ENCODE measurements at places on chromosomes 13 and 19. TPM values are rescaled to one million over a fixed set of nuclear protein-coding genes. Genes with fewer than 3 reads are reported as not detected.

GRCh38 chr19:48006762-48007161 lies 12.3 kb downstream of the ELSPBP1 start:
- no peak for DNase-seq

DNA sequence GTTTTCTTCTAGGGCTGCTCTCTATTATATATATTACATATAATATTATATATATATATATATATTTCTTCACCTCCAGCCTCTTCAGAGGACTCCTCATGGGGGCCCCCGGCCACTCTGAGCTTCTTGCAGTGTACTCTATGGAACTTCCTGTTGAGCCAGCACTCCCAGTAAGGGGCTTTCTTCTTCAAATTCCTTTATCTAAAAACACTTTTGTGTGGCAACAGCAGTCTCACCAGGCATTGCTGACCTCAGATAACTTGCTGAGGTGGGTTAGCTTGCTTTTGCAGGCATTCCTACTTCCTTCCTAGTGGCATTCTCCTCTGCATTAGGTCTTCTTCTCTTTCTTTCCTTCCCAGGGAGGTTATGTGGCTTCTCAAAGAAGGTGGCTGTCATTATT lies 381.5 kb downstream of the MYO16 start:
- DNase-seq: no peak

DNA sequence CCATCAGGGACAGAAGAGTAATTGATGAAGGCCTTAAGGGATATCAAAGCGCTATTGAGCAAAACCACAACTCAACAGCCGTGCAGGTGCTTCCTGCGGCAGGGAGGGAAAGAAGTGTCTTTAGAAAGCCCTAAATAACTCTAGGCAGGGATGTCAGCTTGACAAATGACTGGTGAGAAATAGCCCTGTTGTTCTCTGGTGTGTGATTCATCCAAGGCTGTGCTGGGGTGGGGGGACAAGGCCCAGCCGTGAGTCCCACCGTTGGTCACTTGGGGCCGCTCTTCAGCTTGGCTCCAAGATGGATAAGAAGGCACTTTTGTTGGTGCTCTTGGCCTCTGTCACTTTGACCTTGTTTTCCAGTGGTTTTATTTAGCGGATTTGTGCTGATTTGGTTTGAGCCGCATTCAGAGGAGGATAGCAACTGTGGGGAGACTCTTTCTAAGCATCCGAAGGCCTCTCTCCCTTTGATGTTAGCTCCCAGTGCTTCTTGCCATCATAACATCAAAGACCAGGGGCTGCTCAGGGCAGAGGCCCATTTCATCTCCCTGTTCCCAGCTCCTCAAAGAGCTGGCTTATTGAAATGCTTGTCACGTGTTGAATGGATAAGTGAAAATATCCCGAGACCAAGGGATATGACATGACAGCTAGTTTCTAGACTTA lies 130.3 kb upstream of the SERP2 start:
- DNase-seq: no peak

GRCh38 chr13:84200971-84201370 lies 318.7 kb upstream of the SLITRK1 start:
- no peak for DNase-seq

- DNase-seq: no peak
Measured at GRCh38 chr13:27104606-27105005, 67.0 kb downstream of the USP12 start.

GRCh38 chr13:50334944-50335343 lies 319.7 kb downstream of the KCNRG start:
- no peak for DNase-seq

DNA sequence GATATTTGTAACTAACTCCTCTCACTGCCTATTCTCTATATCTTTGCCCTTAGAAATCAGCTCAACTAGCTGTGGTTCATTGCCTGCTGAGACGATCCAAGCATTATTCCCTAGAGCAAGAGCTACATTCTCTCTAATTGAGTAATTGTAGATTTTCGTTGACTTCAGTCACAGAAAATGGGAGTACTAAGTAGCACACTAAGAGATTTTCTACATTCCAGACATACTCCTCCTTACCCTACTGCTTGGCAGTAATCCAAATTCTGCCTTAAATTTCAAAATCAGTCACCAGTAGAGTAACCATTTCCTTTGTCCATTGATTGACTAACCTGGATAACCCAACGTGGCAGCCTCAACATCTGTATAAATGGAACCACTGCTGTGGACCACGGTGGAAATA lies 1786.8 kb downstream of the SLITRK5 start:
- DNase-seq: no peak

DNA sequence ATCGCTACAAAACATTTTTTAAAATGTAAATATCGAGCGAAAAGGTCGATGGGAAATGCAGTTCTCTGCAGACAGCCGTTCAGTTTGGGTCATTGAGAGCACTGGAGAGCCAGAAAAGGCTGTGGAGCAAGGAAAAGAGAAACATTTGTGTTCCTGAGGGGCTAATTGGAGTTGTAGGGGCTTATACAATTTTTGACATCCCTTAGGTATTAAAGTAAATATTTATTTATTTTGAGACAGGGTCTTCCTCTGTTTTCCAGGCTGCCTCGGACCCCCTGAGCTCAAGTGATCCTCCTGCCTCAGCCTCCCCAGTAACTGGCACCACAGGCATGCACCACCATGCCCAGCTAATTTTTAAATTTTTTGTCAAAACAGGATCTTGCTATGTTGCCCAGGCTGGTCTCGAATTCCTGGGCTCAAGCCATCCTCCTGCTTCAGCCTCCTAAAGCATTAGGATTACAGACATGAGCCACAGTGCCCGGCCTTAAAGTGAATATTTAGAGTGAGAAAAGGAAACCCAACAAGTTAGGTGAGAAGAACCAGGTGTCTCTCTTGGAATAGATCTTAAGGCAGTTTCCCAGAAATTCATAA lies 825 bp upstream of the YIF1B start:
- DNase-seq: no peak

DNA sequence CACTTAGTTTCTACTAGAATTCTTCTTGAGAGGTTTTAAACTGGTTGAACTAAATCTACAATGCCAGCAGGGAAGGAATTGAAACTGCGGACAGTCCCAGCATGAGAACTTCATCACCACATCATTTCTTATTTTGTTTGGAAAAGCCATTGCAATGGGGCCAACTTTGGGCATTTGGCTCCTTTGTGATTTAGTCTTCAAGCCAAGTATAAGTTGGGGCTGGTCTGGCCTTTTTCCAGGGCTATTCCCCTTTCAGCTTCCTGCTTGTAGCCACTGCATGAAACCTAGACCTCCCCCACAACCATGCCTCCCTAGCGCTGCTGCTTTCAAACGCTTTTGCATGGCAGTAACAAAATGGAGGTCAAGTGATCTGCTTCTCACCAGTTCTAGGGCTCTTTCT lies 142.3 kb downstream of the RGCC start:
- DNase-seq: no peak

GRCh38 chr19:23070353-23071146 lies 46.3 kb upstream of the ZNF730 start:
- DNase-seq: no peak

DNA sequence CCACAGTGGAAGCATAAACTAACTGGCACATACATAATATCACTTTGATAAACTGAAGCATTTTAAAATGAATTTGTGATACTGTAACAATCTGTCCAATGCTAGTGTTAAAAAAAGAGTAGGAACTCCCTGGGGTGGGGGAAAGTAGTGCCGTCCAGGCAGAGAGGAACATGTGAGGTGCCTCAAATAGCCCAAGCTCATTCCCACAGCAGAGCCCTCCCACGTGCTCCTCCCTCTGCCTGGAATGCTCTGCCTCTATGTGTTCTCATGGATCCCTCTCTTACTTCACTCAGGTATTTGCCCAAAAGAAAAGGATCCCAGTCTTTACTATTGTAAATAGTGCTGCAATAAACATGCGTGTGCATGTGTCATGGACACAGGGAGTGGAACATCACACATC lies 188.1 kb downstream of the NHLRC3 start:
- no peak for DNase-seq

- DNase-seq: no peak
Measured at GRCh38 chr13:52812941-52813340, 35.5 kb downstream of the PCDH8 start.

DNA sequence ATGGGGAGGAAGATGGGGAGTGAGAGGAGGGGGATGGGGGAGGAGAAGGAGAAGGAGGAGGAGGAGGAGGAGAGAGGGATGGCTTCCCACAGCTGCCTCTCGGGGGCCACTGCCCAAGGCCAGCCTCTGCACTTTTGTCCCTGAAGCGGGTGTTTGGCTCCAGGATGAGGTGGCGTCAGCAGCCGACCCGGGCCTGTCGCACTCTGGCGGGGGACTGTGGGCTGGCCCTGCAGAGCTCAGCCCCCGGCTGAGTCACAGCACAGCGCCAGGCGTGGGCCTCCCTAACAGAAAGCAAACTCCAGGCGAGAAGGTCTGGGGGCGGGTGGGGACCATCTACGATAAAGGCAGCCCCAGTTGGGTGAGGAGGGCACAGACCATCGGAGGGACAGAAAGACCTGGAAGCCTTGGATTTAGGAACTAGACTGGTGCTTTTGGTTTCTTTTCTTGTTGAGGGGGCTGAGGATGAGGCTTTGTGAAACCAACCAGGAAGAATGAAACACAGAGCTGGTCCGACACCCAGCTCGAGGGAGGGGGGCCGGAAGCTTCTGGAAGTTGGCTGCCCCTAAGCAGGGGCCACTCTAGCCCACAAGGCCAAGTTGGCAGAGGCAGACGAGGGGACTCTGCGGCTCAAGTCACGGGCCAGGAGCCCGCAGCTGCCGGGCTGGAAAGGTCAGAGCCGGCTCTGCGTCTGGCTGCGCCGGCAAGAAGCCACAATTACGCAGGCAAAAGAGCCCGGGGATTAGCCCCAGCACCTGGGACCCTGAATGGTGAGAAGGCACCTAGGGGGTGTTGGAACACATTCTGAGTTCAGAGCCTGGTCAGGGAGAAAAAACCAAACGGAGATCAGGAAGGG lies 18.2 kb downstream of the LSM4 start:
- peak; percentile 98 for DNase-seq

DNA sequence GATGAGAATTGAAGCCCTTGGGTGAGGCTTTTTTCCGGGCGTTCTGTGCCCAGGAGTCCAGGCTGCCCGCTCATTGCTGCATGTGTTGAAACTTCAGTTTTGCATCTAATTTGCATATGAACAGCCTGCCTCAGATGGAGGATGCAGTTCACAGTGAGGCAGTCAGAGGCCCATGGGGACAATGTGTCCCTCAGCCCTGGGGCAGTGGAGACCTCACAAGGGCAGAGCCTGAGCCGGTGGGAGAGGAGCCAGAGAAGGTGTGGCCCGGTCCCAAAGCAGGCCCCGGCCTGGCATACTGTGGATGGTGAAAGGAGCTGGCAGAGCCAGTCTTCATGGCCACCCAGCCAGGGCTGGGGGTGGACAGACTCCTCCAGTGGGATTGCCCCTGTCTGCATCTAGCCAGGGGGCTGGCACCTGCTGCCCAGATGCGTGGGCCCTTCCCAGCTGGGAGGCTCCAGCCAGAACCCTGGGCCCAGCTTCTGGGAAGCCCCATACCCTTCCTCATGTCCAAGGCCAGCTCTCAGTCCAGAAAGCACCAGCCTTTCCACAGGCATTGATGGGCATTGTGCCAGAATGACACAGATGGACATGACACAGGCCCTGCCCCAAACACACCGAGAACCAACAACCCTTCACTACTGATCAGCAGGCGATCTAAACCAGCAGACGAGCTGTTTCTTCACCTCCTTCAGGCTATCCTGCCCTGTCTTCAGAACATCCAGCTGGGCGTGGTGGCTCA lies 32.9 kb upstream of the KCTD15 start:
- no peak for DNase-seq

GRCh38 chr13:99496184-99497142 lies 4.8 kb upstream of the TM9SF2 start:
- DNase-seq: no peak

- no peak for DNase-seq
Measured at GRCh38 chr13:106109391-106109791, 426.1 kb downstream of the EFNB2 start.

GRCh38 chr19:18117692-18118378 lies 20.3 kb downstream of the MAST3 start:
- DNase-seq: peak; percentile 98

DNA sequence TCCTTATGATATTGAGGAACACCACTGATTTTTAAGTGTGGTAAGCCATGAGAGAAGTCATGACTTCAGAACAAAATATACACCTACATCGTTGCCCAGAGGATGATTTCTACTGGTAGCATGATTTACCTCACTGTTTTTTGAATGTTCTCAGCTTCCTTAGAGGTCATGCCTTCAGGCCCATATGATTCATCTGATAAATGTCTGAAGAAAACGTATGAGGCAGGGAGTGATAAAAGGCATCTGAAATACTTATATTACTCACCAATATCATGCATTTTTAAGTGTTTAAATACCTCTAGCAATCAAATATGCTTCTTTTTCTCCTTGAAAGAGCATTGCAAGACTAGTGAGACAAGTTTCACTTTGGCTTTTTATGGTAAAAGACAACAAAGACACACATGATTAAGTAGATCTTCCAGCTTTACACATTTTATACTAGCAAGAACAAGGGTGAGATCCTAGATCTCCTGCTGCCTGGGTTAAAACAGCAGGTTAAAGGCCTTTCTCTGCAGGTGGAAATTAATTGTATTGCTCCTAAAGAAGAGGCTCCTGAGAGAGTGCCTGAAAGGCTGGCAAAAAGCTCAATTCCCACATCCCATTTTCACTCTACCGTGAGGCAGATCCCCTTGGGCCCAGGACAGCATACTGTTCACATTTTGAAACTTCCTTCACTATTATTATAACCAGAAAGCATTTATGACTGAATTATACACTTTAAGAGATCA lies 432.4 kb downstream of the SLITRK1 start:
- DNase-seq: no peak

DNA sequence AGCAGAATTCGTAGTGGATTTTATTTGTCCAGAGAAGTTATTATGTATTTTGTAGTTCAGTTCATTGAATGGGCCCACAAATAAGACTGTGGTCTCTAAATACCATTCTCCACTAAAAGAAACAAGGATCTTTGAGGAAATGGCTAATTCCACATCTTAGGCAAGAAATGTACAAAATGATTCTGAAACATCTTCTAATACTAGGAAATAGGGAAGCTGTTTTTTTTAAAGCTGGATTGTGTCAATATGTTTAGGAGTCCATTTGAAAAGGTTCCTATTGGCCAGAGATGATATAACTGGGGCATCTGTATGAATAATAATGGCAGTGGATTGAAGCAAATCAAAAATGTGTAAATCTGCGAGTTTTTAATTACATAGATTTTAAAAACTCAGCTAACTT lies 88.5 kb upstream of the SIAH3 start:
- DNase-seq: no peak

- DNase-seq: no peak
Measured at GRCh38 chr13:108104736-108105135, 110.6 kb downstream of the LIG4 start.

- no peak for DNase-seq
Measured at GRCh38 chr19:19406878-19407632, 1.6 kb downstream of the GATAD2A start.

GRCh38 chr13:95275322-95276036 lies 25.8 kb downstream of the ABCC4 start:
- no peak for DNase-seq

The UBE2L5 gene
- total RNA-seq: 0.26 TPM

The LYPD3 gene
- 3.0 TPM for total RNA-seq

The RFPL4A gene
- total RNA-seq: not detected

The FREM2 gene
- 0.61 TPM for total RNA-seq

The SIGLEC5 gene
- total RNA-seq: 2.2 TPM

The SYCN gene
- total RNA-seq: not detected

The F7 gene
- 0.35 TPM for total RNA-seq

The TSKS gene
- 1.0 TPM for total RNA-seq

The LSR gene
- 8.1 TPM for total RNA-seq

The ZNF600 gene
- 8.4 TPM for total RNA-seq
